ENCODE measurements at places on chromosomes 3 and 15.

DNA sequence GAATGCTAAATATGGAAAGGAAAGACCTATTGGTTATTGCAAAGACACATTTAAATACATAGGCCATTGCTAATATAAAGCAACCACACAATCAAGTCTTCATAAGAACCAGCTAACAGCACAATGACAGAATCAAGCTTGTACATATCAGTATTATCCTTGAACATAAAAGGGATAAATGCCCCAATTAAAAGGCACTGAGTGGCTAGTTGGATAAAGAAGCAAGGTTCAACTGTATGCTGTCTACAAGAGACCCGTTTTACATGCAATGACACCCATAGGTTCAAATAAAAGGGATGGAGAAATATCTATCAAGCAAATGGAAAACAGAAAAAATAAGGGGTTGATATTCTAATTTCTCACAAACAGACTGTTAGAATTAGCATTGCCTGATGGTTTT is 706.1 kb downstream of the EPHA3 start:
- no peak for DNase-seq

DNA sequence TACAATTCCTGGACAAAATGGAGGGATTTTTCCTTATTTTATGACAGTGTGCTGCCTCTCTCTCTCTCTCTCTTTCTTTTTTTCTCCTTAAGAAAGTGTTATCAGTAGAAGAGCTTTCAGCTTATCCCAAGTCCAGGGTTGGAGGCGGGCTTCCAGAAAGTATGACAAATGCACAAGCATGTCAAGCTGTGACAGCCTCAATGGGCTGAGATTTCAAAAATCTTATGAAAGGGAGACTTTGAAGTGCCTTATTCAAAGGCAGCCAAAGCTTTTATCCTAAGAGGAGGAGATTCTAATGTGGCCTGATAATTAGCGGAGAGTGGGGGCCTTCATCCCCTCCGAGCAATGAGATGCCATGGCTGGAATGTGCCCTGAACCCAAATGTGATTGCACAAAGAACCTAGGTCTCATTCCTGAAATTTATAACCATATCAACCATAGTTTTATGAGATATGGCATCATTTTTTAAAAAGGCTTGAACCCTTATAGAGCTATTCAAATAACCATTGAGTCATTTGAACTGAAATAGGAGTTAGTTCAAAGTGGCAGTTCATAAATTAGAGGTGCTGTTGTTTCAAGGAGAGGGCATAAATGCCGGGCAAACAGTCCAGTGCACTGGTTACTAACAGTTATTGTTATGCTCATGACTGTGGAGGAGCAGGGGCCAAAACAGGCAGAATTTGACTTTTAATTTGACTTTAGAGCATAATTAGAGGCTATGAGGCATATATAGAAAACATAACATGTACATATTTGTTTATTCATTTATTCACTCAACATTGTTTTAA is 261.6 kb upstream of the THRB start:
- DNase-seq, result no peak

DNA sequence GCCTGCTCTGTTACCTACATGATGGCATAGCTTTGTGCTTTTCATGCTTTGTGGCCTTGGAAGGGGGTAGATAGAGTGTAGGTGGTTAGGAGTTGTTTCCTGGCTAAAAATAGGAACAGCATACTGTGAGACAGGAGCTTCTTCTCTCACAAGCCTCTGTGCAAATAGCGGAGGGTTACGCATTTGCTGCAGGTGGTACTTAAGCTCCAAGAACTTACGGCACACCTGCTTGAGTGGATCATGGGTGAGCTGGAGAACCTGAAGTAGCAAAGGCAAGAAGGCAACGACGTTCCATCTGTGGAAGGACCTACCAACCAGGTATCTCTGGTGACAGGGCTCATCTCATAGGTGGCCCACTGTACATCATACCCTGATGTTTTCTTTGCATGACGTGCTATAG is 66.0 kb downstream of the ST6GAL1 start:
- no peak for DNase-seq

GRCh38 chr3:16896094-16896627 is 11.4 kb downstream of the PLCL2 start:
- no peak for DNase-seq

GRCh38 chr15:69940441-69941300 is 157.0 kb downstream of the TLE3 start:
- DNase-seq, result no peak

DNA sequence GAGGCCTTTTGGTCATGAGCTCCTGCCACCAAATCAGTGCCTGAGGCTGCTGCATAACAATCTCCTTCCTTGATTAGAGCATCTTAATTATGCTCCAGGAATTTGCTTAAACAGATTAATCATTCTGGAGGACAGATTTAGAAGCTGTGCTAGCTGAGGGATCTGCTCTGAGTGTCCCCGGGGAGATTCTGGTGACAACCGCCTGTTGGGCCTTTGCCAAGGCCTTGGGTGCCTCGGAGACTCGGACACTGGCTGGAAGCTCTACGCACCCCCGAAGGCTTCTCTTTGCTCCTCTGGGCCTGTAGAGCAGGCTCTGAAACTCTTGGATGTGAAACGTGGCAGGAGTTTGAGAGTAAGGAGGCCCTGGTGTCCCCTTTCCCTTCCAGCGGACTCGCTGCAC is 264.1 kb downstream of the CD47 start:
- DNase-seq, result no peak

DNA sequence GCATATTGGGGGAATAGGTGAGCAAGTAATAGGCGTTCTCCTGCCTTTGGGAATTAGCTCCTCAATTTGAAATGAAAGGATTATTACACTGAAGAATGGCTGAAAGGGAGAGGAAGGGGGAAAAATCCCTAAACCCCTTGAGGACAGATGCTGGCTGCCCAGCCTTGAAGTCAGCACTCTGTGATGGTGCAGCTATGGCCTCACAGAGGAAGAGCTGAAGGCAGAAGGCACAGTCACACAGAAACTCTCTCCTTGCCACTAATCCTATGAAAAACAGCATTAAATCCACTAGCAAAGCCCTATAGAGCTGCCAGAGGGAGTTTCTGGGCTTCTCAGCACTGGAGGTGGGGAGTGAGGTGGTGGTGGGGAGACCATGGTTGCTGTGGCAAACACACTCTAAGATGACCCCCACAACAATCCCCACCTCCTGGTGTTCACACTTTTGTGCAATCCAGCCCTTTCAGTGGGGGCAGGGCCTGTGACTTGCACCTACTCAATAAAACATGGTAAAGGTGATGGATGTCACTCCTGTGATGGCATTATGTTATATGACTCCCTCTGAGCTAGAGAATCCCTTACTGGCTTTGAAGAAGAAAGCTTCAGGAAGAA is 101.2 kb downstream of the RFTN1 start:
- no peak for DNase-seq
